T-helper 17 cell (primary cell): ENCODE measurements at places on chromosomes 2 and 18.
A peak's percentile ranks its signal among the peaks of the same experiment; 100 is the strongest.

GRCh38 chr18:28086670-28087552 lies 90.0 kb downstream of the CDH2 start:
- no peak overlapping the region for H3K4me3 ChIP-seq
- H3K27me3 ChIP-seq: no peaks in the 10 kb centered on the region

GRCh38 chr18:1806884-1807615 lies 764.3 kb downstream of the METTL4 start:
- H3K4me3 ChIP-seq: no peak overlapping the region
- H3K27me3 ChIP-seq: no peaks in the 10 kb centered on the region
- no peak for DNase-seq
- H3K4me1 ChIP-seq: no peaks in the 10 kb centered on the region
- no peaks in the 10 kb centered on the region for H3K36me3 ChIP-seq

GRCh38 chr2:119772128-119772527 lies 12.4 kb downstream of the PTPN4 start:
- no peak for DNase-seq
- peak overlapping the region; percentile 89 for H3K27ac ChIP-seq
- no peak overlapping the region for H3K4me3 ChIP-seq
- H3K4me1 ChIP-seq: peaks cover 28% of the 10 kb centered on the region
- no peaks in the 10 kb centered on the region for H3K36me3 ChIP-seq
- H3K27me3 ChIP-seq: no peaks in the 10 kb centered on the region

- no peaks in the 10 kb centered on the region for H3K36me3 ChIP-seq
- peaks cover 28% of the 10 kb centered on the region for H3K27me3 ChIP-seq
- no peak for DNase-seq
- no peak overlapping the region for H3K27ac ChIP-seq
- H3K4me3 ChIP-seq: no peak overlapping the region
- peaks cover 5% of the 10 kb centered on the region for H3K4me1 ChIP-seq
Observed at GRCh38 chr2:65647249-65647842, 214.9 kb upstream of the SPRED2 start.

GRCh38 chr2:231707625-231707926 lies 749 bp upstream of the PTMA start:
- H3K27me3 ChIP-seq: no peaks in the 10 kb centered on the region
- H3K36me3 ChIP-seq: peaks cover 11% of the 10 kb centered on the region

- no peak overlapping the region for H3K27ac ChIP-seq
Observed at GRCh38 chr18:10244341-10244740, 210.1 kb upstream of the APCDD1 start.

- H3K4me3 ChIP-seq: no peak overlapping the region
- no peaks in the 10 kb centered on the region for H3K4me1 ChIP-seq
- H3K27me3 ChIP-seq: no peaks in the 10 kb centered on the region
- H3K36me3 ChIP-seq: no peaks in the 10 kb centered on the region
Observed at GRCh38 chr2:199228887-199229819, 228.6 kb downstream of the SATB2 start.

DNA sequence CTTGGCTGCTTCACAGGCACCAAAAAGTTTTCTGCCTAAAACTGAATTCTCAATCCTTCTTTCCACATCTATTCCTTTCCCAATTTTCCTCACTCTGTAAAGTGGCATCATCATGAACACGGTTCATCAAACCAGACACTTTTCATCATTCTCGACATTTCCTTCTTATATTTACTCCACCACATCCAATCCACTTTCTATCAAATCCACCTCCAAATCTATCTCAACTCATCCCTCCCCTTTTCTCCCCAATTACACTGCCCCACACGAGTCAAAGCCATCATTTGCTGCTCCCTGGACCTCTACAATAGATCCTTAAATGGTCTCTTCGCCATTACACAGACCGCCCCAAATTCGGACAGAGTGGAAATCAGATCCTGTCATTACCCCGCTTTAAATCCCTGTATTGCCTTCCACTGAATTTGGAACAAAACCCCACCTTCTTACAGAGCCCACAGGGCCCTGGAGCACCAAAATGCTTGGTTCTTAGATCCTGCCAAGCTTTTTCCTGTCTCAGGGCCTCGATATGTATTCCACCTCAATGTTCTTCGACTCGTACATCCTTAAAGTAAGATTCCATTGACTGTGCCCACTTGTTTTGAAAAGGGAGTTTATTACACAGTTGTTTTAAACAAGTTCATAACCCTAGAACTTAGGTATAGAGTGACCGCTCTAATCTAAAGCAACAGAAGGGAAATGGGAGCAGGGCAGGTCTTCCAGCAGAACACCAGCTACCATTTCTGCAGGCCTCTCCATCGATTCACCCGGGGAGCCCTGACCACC lies 856 bp downstream of the ACAA2 start:
- H3K4me1 ChIP-seq: peaks cover 34% of the 10 kb centered on the region
- peaks cover 4% of the 10 kb centered on the region for H3K36me3 ChIP-seq
- H3K27me3 ChIP-seq: no peaks in the 10 kb centered on the region
- peak overlapping the region; percentile 95 for H3K27ac ChIP-seq

- H3K36me3 ChIP-seq: no peaks in the 10 kb centered on the region
- H3K4me1 ChIP-seq: no peaks in the 10 kb centered on the region
- no peak overlapping the region for H3K4me3 ChIP-seq
- DNase-seq: no peak
Observed at GRCh38 chr2:183204397-183204796, 80.2 kb downstream of the NUP35 start.

- H3K4me1 ChIP-seq: no peaks in the 10 kb centered on the region
- no peak overlapping the region for H3K27ac ChIP-seq
- DNase-seq: no peak
Observed at GRCh38 chr2:74682501-74682900, 28.5 kb downstream of the SEMA4F start.

- peaks cover 41% of the 10 kb centered on the region for H3K4me1 ChIP-seq
- H3K27me3 ChIP-seq: no peaks in the 10 kb centered on the region
- peak overlapping the region; percentile 8 for H3K27ac ChIP-seq
- peaks cover 5% of the 10 kb centered on the region for H3K36me3 ChIP-seq
Observed at GRCh38 chr18:58670404-58671110, 708 bp upstream of the MALT1 start.

DNA sequence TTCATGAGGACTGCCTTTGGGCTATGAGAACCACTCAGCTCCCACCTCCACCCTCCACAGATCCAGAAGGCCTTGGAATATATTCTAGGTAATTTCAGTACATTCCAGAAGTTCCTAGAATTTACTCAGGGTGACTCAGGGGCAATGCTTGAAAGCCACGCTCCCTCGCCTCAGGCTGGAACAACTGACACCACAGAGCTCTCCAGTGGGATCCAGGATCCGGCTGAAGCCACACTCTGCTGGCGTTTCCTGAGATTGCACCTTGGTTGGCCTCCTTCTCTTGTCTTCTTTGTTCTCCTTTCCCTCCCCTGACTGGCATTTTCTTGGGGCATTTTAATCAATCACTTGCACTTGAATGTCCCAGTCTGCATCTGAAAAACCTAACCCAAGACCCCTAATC lies 92.6 kb upstream of the KCNE4 start:
- no peak overlapping the region for H3K4me3 ChIP-seq
- H3K36me3 ChIP-seq: peaks cover 5% of the 10 kb centered on the region
- H3K27ac ChIP-seq: no peak overlapping the region
- peaks cover 44% of the 10 kb centered on the region for H3K27me3 ChIP-seq

- no peak overlapping the region for H3K27ac ChIP-seq
- no peak overlapping the region for H3K4me3 ChIP-seq
- no peaks in the 10 kb centered on the region for H3K27me3 ChIP-seq
Observed at GRCh38 chr2:113829761-113830160, 60.1 kb upstream of the ACTR3 start.

DNA sequence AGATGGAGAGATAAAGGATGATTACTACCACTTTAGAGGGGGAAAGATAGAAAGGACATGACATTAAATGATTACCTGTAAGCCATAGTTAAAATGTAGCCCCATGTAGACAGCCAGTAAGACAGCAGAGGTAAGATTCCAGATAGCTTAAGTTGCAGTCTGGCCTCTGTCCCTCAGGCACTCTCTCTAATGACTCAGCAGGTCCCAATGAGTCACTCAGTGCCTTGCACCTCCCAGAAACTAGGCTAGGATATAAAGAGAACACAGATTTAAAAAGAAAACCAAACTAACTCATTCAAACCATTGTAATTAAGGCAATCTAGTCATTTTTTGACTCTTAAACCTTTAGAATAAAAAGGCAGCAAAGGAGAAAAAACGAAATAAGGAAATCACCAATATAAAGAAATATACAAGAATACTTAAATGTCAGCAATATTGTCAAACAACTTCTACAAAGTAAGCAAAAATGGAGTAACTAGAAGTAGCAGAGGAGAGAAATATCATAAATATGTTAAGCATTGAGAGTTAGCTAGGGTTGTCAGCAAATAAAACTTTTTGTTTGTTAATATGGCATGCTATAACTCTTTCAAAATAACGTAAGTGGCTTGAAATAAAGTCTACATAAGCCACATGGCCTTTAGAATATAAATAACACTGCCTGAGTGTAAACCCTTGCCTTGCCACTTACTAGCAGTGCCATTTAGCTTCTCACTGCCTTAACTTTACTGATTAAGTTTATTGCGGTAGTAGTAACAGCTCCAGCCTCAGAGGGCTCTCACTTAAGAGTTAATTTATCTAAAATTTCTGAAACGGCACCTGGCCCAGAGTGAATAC lies 48.5 kb downstream of the SOCS6 start:
- H3K27me3 ChIP-seq: no peaks in the 10 kb centered on the region
- H3K27ac ChIP-seq: no peak overlapping the region
- H3K4me3 ChIP-seq: no peak overlapping the region
- no peak for DNase-seq

GRCh38 chr2:45778720-45779171 lies 127.3 kb downstream of the PRKCE start:
- H3K36me3 ChIP-seq: no peaks in the 10 kb centered on the region
- no peaks in the 10 kb centered on the region for H3K27me3 ChIP-seq
- DNase-seq: peak; percentile 41
- H3K4me3 ChIP-seq: peak overlapping the region; percentile 61

DNA sequence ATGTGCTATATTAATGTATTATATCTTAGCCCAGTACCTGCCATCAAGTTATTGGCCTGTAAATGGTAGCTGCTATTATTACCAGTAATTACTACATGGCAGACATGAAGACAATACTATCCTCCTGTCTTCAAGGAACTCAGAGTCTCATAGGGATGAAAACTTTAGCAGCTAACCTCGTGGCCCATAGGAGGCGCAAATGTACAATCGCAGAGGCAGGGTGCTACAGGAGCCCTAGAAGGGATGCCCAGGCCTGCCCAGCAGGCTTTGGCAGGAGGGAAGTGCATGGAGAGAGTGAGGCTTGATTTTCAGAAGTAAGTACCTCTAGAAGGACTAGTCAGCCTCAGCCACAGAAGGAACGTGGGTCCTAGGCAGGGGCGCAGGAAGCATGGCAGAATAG lies 44.7 kb upstream of the KIDINS220 start:
- H3K36me3 ChIP-seq: peaks cover 2% of the 10 kb centered on the region
- no peak overlapping the region for H3K4me3 ChIP-seq
- no peaks in the 10 kb centered on the region for H3K27me3 ChIP-seq
- no peaks in the 10 kb centered on the region for H3K4me1 ChIP-seq

- H3K4me1 ChIP-seq: peaks cover 20% of the 10 kb centered on the region
- H3K4me3 ChIP-seq: peak within 1 kb of the TSS; percentile 96
- peaks cover 11% of the 10 kb centered on the region for H3K36me3 ChIP-seq
- no peaks in the 10 kb centered on the region for H3K27me3 ChIP-seq
- peak within 1 kb of the TSS; percentile 100 for H3K27ac ChIP-seq
- peak; percentile 97 for DNase-seq
Observed at GRCh38 chr2:231707927-231708772, at the start of gene PTMA. TSS of gene PTMA (plus strand) at chr2:231708525. CDS start at chr2:231708707, 182 bp downstream.

DNA sequence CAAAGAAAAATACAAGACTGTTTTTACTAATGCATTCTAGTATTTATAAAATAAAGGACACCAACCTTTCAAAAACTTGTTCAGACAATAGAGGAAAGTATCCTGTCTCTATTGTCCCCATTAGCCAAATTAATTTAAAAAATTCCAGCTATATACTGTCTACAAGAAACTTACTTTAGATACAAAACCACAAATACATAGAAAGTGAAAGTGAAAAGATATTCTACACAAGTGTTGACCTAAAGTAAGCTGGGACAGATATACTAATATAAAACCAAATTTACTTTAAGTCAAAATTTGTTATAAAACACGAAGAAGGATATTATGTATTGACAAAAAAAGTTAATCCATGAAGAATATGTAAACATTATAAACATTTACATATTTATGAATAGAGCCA lies 893.3 kb upstream of the TMEFF2 start:
- no peaks in the 10 kb centered on the region for H3K27me3 ChIP-seq
- H3K4me3 ChIP-seq: no peak overlapping the region
- H3K27ac ChIP-seq: no peak overlapping the region
- no peaks in the 10 kb centered on the region for H3K36me3 ChIP-seq
- no peaks in the 10 kb centered on the region for H3K4me1 ChIP-seq

DNA sequence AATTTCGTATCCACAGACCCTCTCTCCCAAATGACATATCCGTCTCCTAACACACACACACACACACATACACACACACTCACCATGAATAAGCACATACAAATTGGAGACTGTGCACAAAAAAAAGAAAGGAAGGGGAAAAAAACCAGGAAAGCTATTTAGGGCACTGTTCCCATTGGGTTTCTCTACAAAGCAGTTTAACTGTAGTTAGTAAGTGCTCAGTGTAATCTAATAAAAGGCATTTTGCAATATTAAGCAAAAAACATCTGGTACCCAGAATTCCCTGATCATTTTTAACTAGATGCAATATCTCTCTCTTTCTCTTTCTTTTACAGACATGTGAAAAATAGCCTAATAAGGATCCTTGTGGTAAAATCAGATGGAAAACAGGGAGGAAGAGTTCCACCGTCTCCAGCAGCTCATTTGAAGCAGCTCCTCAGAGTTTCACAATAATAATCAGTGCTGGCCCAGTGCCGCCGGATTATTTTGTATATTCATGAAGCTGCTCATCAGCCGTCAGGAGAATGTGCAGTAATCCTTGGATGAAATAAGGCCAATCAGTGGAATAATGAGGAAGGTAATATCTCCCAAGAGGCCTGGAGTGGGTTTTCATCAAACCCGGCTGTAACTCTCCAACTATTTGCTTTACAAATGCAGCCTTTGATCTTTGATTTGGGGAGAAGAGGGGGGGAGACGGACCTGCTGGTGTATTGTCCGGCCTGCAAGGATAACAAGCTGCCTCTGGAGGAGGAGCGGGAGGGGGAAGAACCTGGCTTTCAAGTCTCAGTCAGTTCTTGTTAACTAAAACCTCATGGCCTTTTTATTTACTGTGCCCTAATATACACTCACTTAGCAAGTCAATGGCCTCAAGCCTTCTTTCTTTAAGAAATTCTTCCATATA lies 227.6 kb upstream of the SMIM21 start:
- H3K4me1 ChIP-seq: no peaks in the 10 kb centered on the region
- H3K4me3 ChIP-seq: no peak overlapping the region
- no peak for DNase-seq
- no peaks in the 10 kb centered on the region for H3K36me3 ChIP-seq

DNA sequence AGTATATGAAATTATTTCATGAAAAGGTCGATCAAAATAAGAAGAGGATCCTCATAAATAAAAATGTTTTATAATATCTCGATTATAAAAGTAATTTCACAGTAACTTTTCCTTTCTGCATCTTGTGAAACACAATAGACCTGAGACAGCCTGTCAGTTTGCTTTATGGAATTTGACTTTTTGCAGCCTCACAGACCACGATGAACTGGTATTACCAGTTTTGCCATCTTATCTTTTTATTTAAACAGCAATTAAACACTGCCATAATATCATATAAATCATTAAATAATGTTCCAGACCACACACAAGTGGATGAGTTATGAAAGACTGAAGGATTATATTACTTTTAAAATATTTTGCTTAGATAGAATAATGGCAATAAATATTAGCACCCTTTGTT lies 10.7 kb upstream of the GALNT3 start:
- H3K27ac ChIP-seq: no peak overlapping the region
- H3K4me3 ChIP-seq: no peak overlapping the region
- H3K36me3 ChIP-seq: peaks cover 3% of the 10 kb centered on the region
- no peak for DNase-seq
- no peaks in the 10 kb centered on the region for H3K27me3 ChIP-seq
- H3K4me1 ChIP-seq: no peaks in the 10 kb centered on the region
